WTC11 (cell line): ENCODE measurements at places on chromosomes 4 and X.

DNA sequence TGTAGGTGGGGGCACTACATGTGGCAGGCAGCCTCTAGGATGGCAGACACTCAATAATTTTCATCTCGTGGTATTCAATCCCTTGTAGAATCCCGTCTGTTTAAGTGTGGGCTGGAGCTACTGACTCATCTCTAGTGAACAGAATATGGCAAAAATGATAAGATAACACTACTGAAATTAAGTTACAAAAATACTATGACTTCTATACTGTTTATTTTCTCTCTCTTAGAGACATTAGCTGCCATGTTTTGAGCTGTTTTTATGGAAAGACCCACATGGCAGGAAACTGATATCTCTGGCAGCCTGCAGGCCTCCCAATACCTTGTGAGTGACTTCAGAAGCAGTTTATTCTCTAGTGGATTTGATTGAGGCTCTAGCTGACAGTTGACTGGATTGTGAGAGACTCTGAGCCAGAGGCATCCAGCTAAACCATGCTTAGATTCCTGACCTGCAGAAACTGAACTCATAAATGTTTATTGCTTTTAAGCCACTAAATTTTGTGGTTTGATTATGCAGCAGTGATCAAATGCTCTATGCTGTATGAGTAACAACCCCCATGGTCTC lies 298.8 kb upstream of the CTSO start:
- no peak for DNase-seq

GRCh38 chr4:177726111-177726510 lies 283.9 kb upstream of the AGA start:
- no peak for DNase-seq

DNA sequence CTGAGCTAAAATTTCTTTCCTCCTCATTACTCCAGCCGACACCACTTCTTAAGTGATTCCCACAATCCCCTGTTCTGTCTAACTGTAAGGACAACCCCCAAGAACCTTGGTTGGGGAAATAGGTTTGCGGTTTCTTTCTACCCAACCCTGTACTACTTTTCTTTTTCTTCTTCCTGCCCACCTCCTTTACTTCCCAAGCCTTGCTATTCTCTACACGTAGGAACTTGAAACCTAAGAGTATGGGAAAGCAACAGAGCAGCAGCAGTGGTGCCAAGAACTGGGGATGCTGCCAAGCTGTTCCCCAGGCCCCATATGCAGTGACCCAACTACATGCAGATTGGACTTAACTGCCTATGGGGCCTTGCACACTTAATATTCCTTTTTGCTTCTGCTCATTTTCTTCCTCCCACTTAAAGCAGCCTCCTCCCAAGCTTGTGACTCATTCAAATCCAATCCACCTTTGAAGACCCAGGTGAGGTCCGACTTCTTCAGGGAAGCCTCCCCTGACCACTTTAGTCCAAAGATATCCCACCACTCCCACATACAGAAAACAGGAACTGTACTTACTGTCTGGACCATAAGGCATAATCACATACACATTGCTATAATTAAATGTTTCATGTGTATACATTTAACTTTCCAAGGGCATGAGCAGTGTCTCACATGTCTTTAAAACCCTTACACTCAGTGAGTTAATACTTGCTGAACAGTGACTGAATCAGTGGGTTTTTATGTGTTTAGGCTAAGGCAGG lies 1.7 kb downstream of the FAM120C start:
- DNase-seq: no peak

GRCh38 chr4:111214371-111214770 lies 591.5 kb upstream of the PITX2 start:
- no peak for DNase-seq

- peak; percentile 20 for DNase-seq
These were observed 13.8 kb upstream of the CFAP299 start for GRCh38 chr4:80321776-80322175.
